ENCODE measurements at places on chromosomes 3 and 15.
A peak's percentile ranks its signal among the peaks of the same experiment; 100 is the strongest.

GRCh38 chr3:19641408-19641807, 292.6 kb downstream of the EFHB start:
- no peak for DNase-seq

- DNase-seq: peak; percentile 66
Observed at GRCh38 chr3:38039899-38040261, 872 bp downstream of the DLEC1 start.

DNA sequence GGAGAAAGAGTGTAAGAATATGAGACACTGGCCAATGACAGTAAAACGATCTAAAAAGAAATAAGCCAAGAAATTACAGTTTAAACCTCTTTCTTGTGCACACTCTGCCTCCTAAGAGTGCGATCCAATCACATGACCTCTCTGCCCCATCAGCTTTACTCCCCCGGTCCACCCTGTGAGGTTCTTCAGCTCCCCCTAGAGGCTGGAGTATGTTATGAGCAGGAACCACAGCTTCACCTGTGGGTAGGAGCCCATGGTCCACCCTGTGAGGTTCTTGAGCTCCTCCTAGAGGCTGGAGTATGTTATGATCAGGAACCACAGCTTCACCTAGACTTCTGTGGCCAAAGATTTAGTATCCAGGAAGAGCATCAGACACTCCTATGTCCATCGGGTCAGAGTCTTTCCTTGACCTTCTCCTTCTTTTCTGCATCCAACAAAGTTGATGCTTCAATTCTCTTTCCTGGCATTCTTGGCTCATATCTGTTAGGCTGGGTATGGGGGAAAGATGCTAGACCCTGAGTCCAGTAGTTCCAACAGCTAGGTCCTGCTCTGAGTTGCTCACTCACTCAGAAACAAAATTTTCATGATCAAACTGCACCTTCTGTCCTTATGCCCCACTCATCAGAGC, 164.0 kb downstream of the MINAR1 start:
- DNase-seq: peak; percentile 95

- no peak for DNase-seq
Observed at GRCh38 chr3:156108616-156109015, 11.8 kb upstream of the KCNAB1 start.

- no peak for DNase-seq
Observed at GRCh38 chr3:59404851-59405250, 355.0 kb upstream of the CFAP20DC start.

DNA sequence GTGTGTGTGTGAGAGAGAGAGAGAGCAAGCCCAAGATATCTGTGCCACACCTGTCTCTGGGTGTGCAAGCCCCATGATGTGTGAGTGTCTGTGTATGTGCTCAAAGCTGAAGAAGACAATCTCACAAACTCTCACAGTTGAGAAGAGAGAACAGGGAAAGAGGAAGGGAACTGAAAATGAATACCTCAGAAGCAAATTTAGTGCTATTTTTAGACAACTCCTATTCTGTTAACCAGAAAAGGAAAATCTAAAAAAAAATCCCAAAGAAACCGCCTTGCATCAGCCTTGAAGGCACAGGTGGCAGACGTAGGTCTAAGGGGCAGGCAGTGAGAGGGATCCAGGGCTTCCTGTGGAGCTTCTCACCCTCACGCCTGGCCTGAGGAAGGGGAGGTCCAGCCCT, 47.8 kb downstream of the ATP2B2 start:
- no peak for DNase-seq

DNA sequence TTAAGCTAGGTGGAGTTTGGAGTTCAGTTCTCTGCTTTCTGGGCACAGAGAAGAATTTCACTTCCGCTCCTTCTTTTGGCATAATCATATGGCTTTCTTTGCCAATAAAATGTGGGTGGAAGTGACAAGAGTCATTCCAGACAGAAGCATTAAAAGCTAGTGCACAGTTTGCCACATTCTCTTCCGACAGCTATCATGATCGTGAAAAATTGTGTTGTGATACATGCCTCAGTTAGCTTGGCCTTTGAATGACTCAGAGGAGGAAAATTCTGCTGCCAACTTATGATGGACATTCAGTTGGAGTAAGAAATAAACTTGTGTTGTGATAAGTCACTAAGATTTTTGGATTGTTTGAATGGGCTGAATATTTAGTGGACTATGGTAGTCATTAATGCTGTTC, 291.7 kb upstream of the SATB1 start:
- DNase-seq: no peak

GRCh38 chr15:75606026-75606425, 19.5 kb downstream of the SNUPN start:
- DNase-seq: no peak
